ENCODE measurements at places on chromosomes 1 and 21.

DNA sequence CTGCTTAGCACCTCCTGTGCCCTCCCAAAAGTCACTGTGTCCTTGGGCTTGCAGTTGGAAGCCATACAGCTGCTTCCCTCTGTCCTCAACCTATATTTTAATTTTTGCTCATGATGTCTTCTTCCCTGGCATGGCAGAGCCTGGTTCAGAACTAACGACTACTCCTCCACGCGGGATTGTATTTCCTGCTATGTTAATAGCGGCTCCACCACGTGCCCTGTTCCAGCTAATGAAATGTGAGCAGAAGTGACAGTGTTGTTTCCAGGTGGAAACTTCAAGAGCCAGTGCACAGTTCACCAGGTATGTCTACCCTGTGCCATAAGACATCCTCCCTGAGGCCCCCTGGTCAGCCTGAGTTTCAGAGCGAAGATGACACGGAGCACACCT, 52.1 kb downstream of the DHRS3 start:
- DNase-seq: no peak

DNA sequence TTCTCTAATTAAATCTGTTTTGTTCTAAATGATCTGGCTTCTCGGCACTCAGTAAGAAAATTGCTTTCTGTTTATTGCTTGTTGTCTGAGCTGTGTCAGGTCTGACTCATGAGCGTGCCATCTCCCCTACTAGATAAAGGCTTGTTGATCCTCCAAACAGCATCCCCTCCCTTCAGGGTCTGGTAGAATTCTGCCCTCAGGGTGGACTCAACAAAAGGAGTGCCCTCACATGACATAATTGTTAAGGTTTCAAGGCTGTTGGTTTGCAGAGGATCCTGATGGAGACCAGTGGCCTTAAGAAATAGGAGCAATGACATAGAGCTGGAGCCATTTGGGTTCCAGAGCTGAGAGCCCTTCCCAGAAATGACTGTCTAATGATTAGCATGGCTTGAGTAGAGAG, 36.0 kb upstream of the ATP2B4 start:
- no peak for DNase-seq

- no peak for DNase-seq
Measured at GRCh38 chr1:59819566-59820438, 5.1 kb downstream of the HOOK1 start.

DNA sequence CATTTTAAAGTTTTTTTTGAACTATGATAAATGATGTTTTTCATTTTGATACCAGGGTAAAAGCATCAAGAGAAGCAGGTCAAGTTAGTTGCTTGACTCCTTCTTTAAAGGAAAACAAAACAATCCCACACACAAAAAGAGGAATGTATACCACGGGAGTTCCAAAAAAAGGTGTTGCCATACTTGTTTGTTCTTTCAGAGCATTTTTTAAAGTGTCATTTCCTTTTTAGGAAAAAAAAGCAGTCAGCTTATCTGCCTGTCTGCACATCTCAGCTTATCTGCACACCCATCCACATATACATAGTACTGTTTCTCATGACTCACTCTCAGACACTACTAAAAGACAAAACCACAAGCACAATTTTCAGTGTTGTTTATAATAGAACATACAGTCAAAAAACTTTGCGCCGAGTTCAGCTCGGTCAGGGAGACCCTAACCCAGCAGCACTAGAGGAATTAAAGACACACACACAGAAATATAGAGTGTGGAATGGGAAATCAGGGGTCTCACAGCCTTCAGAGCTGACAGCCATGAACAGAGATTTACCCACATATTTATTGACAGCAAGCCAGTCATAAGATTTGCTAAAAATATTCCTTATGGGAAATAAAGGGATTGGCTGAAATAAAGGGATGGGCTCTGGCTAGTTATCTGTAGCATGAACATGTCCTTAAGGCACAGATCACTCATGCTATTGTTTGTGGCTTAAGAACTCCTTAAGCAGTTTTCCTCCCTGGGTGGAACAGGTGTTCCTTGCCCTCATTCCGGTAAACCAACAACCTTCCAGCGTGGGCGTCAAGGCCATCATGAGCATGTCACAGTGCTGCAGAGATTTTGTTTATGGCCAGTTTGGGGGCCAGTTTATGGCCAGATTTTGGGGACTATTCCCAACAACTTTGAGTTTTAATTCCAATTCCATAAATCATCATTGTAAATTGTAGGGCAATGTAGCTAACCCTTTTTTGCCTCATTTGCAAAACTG, 11.4 kb upstream of the MNDA start:
- no peak for DNase-seq

DNA sequence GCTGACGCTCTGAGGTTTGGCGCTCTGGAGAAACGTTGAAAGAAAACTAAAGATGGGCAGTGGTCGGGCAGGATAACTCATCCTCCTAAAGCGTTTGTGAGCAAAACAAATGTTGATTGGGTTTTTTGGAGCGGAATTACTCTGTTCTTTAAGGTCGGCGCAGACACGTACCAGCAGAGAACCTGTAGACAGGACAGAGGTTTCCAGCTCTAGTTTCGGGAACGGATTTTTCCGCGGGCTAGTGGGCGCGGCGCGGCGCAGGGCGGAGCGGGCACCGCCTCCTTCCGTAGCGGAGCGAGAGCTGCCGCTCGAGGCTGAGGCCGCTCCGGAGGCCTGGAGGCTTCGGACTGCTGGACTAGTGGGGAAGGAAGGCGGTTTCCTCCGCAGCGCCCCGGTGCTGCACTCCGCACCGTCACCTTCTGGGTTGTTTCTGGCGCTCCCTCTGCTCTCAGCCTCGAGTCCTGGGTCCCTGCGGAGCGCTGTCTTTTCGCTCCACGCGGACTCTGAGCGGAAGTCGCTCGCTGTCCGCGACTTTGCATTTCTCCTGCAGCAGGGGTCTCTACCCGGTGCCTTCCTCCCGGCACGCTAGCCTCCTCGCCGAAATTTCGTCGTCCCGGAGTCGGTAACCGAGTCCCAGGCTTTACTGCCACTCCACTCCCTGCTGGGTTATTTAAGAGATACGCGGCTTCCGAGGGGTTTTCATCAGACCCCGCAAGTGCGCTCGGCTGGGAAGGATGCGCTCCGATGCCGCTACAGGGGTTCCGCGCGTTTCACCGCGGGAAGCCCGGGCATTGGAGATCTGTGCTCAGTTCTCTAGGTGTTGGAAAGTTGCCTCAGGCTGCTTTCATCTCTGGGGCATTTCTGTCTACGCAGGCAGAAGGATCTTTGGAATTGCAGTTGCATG, 7.0 kb downstream of the FOXD2 start:
- no peak for DNase-seq

GRCh38 chr1:218942431-218942830, 231.2 kb upstream of the LYPLAL1 start:
- DNase-seq: no peak

- DNase-seq: no peak
Measured at GRCh38 chr1:204818998-204819397, 51.7 kb upstream of the NFASC start.

- DNase-seq: no peak
Measured at GRCh38 chr1:231310391-231310934, 27.2 kb downstream of the EXOC8 start.

- no peak for DNase-seq
Measured at GRCh38 chr1:53654216-53655210, 84.5 kb downstream of the GLIS1 start.

DNA sequence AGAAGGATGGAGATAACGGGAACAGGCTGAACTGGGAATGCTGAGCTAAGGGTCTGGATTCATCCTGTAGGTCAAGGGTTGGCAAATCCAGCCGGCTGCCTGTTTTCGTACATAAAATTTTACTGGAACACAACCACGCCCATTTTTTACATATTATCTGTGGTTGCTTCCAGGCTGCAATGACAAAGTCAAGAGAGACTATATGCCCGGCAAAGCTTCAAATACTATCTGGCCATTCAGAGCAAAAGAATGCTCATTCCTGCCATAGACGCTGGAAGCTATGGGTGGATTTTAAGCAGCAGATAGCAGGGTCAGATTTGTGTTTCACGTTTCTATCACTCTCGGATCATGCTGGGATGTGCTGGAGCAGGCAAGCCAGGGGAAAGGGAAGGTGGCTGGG, 137.9 kb upstream of the EDN2 start:
- DNase-seq: peak; percentile 0

DNA sequence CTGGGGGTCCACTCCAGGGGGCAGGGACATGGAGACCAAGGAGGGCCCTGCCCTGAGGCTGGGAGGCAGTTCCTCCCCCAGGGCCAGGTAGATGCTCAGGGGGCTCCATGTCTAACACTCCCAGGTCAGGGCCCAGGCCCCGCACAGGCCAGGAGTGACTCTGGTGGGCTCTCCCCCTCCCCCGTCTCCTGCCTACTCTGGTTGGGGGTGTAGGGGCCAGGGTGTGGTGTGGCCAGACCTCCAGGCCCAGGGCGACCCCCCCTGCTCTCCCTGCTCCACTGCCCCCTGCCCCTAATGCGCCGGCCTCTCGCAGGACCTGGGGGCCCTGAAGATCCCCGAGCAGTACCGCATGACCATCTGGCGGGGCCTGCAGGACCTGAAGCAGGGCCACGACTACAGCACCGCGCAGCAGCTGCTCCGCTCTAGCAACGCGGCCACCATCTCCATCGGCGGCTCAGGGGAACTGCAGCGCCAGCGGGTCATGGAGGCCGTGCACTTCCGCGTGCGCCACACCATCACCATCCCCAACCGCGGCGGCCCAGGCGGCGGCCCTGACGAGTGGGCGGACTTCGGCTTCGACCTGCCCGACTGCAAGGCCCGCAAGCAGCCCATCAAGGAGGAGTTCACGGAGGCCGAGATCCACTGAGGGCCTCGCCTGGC, 19.7 kb upstream of the CCDC27 start:
- no peak for DNase-seq

- DNase-seq: no peak
Measured at GRCh38 chr1:91712393-91712792, 173.6 kb downstream of the TGFBR3 start.

- DNase-seq: no peak
Measured at GRCh38 chr1:29673228-29673500, 436.8 kb downstream of the PTPRU start.

DNA sequence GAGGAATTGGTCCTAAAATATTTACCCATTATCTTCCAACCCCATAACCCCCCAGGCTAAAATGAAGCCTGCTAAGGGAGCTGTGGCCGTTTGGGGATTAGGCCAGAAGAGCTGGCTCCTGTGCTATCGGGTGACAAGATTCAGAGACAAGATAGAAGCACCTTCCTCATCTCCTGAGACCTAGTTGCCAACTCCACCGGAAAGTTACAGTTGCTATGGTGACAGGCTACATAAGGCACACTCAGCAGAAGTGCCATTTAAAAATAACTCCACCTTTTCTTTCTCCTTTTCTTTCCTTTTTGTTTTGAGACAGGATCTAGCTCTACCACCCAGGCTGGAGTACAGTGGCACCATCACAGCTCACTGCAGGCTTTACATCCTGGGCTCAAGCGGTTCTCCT, 43.6 kb upstream of the ROR1 start:
- no peak for DNase-seq

- no peak for DNase-seq
Measured at GRCh38 chr1:198185759-198186158, 29.0 kb downstream of the NEK7 start.

GRCh38 chr1:92446546-92446945, 40.2 kb downstream of the GFI1 start:
- no peak for DNase-seq

- DNase-seq: peak; percentile 82
Measured at GRCh38 chr1:150162862-150163706, 13.4 kb downstream of the PLEKHO1 start.

DNA sequence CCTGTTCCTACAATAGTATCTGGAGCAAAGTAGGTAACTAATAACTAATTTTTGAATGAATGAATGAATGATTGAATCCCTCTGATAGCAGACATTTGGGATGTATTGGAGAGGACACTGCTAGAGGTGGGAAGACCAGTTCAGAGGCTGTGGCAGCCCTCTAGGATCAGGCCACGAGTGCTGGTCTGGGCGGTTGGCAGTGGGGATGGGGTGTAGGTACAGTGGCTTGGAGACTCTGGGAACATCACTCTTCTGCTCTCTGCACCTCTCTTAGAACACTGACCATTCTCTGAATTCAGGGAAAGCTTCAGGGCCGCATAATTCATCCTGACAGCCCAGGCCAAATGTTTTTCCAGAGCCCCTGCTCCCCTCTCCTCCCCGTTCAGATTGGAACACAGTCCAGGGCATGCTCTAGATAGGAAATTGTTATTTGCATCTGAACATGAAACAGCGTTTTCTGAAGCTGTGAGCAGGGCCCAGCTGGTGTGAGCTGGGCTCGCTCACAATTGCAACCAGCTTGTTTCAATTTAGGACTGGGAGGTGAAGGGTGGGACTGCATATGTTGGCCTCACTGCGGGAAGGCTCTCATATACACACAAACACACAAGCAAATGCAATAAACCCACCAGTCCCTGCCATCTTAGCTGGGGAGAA, 253.1 kb upstream of the USP24 start:
- DNase-seq: no peak

GRCh38 chr1:225877580-225877979, 4.6 kb downstream of the TMEM63A start:
- DNase-seq: peak; percentile 38

GRCh38 chr1:116126281-116126680, 15.1 kb downstream of the MAB21L3 start:
- no peak for DNase-seq

DNA sequence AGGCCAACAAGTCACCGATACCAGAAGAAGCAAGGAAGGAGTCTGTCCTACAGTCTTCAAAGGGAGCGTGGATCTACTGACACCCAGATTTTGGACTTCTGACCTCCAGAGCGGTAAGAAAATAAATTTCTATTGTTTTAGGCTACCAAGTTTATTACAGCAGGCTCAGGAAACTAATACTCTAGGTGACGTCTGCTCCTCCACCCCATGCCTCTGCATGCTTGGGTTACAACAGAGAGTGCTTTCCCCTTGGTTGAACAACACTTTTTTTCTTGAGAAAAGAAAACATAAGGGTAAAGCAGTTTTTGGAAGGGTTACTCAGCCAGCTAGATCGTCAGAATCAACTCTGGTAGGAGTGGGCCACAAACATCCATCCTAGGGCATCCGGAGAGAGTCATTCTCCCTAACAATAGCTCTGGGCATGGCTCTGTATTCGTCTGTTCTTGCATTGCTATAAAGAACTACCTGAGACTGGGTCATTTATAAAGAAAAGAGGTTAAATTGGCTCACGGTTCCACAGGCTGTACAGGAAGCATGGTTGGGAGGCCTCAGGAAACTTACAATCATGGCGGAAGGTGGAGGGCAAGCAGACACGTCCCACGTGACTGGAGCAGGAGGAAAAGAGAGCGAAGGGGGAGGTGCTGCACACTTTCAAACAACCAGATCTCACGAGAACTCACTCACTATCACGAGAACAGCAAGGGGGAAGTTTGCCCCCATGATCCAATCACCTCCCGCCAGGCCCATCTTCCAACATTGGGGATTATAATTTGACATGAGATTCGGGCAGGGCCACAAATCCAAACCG, 22.2 kb upstream of the DNAJC11 start:
- DNase-seq: no peak

DNA sequence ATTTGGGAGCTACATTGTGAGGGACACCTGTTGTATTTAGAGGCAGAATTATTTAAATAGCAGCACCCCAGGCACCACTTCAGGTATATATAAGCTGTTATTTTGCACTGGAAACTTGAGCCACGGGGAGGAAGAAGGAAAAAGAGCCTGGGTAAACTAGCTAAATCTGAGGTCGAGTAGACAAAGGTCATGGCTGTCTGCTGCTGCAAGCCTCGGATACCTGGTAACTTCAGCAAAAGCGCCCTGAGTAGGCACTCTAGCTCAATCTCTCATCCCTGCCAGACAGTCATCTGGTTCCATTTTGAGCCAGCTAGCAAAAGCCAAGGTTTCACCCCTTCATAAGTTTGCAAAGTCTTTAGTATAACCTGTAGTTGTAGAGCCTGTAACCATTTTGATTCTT, 101.9 kb upstream of the ZNF644 start:
- no peak for DNase-seq

GRCh38 chr1:39689214-39689613, 2.0 kb downstream of the HPCAL4 start:
- no peak for DNase-seq
